ENCODE measurements at places on chromosomes 12 and 14.

- H3K4me1 ChIP-seq = peaks cover 59% of the 10 kb centered on the region
- no peak within 1 kb of the TSS for H3K27ac ChIP-seq
- H3K4me3 ChIP-seq = peak within 1 kb of the TSS; percentile 48
- no peak for ATAC-seq
- peaks cover 70% of the 10 kb centered on the region for H3K27me3 ChIP-seq
Measured at GRCh38 chr12:57216014-57216911, at the start of gene NXPH4. Gene NXPH4, plus strand, starts transcription at chr12:57216794. Its CDS starts 176 bp downstream, at chr12:57216970.

DNA sequence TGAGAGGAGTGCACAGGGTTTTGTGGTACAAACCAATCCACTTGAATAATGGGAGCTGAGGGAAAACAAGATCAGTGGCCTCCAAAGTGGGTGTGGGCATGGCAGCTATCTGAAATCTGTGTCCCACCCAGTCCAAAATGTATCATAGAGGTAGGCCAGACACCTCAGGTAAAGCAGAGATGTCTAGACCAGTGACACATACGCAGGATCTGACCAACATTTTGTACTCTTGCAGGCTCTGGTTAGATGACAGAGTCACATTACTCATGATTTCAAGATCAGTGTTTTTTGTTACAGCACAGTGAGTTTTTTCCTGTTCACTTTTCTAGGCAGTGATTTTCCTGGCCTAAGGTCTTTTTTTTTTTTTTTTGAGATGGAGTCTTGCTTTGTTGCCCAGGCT is 211.8 kb downstream of the PCNX1 start:
- no peak overlapping the region for H3K4me3 ChIP-seq
- ATAC-seq = no peak
- H3K27ac ChIP-seq = no peak overlapping the region
- H3K36me3 ChIP-seq = no peaks in the 10 kb centered on the region

- no peaks in the 10 kb centered on the region for H3K27me3 ChIP-seq
- no peak overlapping the region for H3K27ac ChIP-seq
- peaks cover 33% of the 10 kb centered on the region for H3K36me3 ChIP-seq
Measured at GRCh38 chr14:89184952-89185351, 232.1 kb downstream of the FOXN3 start.

DNA sequence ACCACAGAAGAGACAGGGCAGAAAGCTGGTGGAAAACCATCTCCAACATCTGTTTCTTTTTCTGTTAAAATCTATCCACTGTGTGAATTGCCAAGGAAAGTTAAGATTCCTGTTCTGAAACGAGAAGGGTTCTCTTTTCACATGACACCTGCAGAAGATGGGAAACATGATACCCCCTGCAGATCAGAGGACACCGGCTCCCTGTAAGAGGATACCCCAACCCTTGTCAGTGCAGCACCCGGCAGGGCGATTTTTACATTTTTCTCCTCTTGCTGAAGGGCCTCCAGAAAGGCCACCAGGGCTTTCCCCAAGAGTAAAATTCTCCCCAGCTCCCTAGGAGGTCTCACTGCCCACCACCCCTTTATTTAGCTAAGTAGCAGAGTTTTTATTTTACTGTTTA is 48.2 kb downstream of the DPF3 start:
- ATAC-seq = no peak
- H3K36me3 ChIP-seq = no peaks in the 10 kb centered on the region
- no peaks in the 10 kb centered on the region for H3K27me3 ChIP-seq
- no peak overlapping the region for H3K4me3 ChIP-seq
- H3K4me1 ChIP-seq = no peaks in the 10 kb centered on the region
- no peak overlapping the region for H3K27ac ChIP-seq

GRCh38 chr12:107635139-107635538 is 50.5 kb upstream of the PWP1 start:
- no peaks in the 10 kb centered on the region for H3K36me3 ChIP-seq
- no peak overlapping the region for H3K27ac ChIP-seq
- H3K27me3 ChIP-seq = peaks cover 36% of the 10 kb centered on the region

GRCh38 chr14:59317346-59317745 is 128.9 kb downstream of the DAAM1 start:
- no peaks in the 10 kb centered on the region for H3K36me3 ChIP-seq
- H3K27me3 ChIP-seq = no peaks in the 10 kb centered on the region
- no peak overlapping the region for H3K4me3 ChIP-seq
- H3K27ac ChIP-seq = peak overlapping the region; percentile 73
- no peak for ATAC-seq

GRCh38 chr12:44835641-44836379 is 40.3 kb downstream of the NELL2 start:
- H3K27ac ChIP-seq = no peak overlapping the region
- no peaks in the 10 kb centered on the region for H3K36me3 ChIP-seq
- no peaks in the 10 kb centered on the region for H3K27me3 ChIP-seq
- H3K4me3 ChIP-seq = no peak overlapping the region

GRCh38 chr12:68483592-68484383 is 126.9 kb upstream of the RAP1B start:
- H3K4me3 ChIP-seq = no peak overlapping the region
- H3K27ac ChIP-seq = no peak overlapping the region
- no peak for ATAC-seq
- no peaks in the 10 kb centered on the region for H3K4me1 ChIP-seq

GRCh38 chr14:93936245-93936644 is 9.1 kb downstream of the FAM181A start:
- H3K27me3 ChIP-seq = peaks cover 9% of the 10 kb centered on the region
- peak overlapping the region; percentile 32 for H3K27ac ChIP-seq
- no peak for ATAC-seq
- peaks cover 9% of the 10 kb centered on the region for H3K4me1 ChIP-seq
- H3K36me3 ChIP-seq = no peaks in the 10 kb centered on the region
